ENCODE measurements at places on chromosomes 2 and 18. TPM values are rescaled to one million over a fixed set of nuclear protein-coding genes. Genes with fewer than 3 reads are reported as not detected.

GRCh38 chr2:40434731-40435271 lies 17.1 kb downstream of the SLC8A1 start:
- no peak for DNase-seq

GRCh38 chr18:63784787-63785452 lies 9.7 kb downstream of the SERPINB7 start:
- no peak for DNase-seq

DNA sequence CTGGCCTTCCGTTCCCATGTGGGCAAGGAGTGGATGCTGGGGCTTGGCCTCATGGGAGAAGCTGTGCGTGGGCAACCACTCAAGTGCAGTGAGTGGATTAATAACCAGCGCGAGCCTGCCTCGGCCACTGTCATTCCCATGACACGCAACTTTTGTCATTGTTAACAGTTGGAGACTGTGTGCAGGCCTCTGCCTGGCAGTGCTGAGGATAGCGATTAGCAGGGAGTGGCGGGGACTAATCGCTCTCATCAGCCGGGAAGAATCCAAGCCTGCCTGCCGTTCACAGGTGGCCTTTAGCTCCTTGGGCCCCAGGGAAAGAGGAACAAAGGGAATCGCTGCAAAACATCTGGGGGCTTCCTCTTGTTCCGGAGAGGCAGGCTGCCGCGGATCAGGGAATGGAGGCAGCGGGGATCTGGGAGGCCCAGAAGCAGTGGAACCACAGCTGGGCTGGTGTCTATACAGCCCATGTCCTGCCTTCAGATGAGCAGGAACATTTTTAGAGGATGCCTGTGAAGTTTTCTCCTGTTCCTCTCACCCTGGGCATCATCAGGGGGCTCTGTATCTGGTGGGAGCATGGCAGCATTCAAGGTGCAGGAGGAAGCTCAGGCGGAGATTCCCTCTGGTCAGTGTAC lies 53.8 kb downstream of the CTIF start:
- DNase-seq, result no peak

GRCh38 chr2:228600265-228600664 lies 418.8 kb upstream of the SPHKAP start:
- DNase-seq, result no peak

- no peak for DNase-seq
Measured at GRCh38 chr2:134348239-134348638, 94.4 kb downstream of the MGAT5 start.

The SP140 gene
- total RNA-seq, result 6.4 TPM

DNA sequence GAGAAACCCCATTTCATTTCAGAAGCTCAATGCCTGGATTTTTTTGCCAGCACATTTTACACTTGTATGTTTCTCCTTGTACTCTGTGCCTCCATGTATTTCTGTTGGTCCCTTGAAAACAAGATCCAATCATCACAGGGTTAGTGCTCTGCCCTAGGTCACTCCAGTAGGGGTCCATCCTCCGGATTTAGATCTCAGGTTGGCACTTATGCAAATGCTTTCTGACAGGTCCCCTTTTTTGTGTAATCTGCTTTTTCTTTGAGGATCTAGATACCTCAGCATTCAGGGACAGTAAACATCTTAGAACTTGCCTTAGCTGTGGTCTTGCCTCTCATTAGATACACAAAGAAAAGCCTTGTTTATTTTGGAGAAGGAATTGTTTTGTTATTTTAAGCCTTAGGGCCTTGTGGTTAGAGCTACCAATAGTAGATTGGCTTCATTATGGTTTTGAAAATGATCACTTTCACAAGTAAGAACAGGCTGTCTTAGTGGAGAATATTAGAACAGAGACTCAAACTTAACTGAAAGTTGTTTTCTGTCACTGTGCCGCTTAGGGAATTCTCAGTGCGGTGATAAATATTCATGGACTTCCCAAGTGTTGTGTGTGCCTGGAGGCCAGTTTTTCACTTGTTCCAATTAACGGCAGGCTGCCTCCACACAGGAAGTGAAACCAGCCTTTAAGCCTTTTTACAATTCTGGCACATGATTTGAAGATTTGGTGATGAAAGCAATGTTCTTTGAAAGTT lies 7.8 kb downstream of the MERTK start:
- peak; percentile 57 for DNase-seq

The ACTG2 gene
- not detected for total RNA-seq

DNA sequence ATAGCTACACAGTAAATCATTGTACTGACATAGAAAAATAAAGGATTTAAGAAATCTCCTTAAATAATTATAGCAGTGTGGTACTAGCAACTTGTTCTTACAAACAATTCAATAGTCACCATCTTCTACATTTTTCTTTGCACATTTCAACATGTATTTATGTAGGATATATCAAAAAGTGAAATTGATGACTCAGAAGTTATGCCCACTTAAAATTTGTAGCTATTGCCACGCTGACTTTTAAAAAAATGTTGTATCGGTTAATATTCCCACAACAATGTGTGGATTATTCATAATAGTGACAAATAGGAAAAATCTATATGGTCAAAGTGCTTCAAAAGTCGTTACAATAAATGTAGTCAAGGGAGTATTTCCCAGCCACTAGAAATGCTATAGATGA lies 6.7 kb downstream of the TGFA start:
- DNase-seq, result no peak

DNA sequence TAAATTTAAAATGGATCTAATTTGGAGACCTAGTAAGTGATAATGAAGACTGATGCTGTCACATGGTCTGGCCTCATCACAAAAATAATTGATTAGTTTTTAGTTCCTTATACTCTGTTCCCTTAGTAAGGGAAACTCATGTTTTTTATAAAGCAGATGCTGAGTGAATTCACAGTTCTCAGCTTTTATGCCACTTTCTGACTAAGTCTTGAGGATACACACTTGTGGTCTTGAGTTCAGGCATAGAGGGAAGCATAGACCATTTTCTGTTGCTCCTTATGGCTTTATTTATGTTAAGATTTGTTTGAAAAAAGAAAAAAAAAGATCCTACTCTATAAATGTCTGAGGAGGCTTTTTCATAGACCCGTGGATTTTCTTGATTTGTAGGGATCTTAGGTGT lies 91.1 kb downstream of the MAP4K4 start:
- no peak for DNase-seq

DNA sequence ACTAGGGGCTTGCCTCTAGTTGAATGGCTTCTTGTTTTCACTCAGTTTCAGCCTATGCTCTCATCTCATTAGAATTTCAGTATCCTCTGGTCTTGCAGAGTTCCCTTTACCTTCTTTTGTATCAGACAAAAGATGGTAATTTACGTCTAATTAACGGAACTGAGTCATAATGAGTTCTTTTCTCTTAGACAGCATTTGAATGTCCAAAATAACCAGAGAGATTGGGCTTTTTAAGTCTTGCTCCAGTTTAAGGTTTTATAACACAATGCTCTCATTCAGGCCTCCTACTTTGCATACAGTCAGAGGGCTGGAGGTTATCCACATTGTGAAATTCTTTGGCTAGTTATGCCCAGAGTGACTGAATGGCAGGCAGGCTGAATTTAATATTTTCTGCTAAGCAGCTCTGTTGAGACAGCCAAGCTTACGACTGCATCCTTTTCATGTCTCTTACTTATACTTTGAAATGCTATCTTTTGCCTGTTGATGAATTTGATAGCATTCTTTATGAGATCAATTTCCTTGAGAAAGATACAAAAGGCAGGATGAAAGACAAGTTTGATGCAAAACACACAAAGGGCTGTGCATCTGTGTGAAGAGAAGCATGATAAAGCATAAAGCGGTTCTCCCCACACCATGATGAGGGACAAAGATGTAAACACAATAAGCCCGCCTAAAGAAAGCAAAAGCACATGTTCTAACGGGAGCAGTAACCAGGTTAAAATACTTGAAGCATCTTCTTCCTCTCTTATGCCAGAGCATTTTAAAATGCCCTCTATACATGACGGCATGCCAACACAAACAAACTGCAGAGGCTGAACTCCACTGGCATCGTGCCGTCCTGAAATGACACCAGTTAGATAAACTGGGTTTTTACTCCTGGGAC lies 90.0 kb downstream of the CDH2 start:
- DNase-seq, result no peak

The CMPK2 gene
- 0.72 TPM for total RNA-seq

DNA sequence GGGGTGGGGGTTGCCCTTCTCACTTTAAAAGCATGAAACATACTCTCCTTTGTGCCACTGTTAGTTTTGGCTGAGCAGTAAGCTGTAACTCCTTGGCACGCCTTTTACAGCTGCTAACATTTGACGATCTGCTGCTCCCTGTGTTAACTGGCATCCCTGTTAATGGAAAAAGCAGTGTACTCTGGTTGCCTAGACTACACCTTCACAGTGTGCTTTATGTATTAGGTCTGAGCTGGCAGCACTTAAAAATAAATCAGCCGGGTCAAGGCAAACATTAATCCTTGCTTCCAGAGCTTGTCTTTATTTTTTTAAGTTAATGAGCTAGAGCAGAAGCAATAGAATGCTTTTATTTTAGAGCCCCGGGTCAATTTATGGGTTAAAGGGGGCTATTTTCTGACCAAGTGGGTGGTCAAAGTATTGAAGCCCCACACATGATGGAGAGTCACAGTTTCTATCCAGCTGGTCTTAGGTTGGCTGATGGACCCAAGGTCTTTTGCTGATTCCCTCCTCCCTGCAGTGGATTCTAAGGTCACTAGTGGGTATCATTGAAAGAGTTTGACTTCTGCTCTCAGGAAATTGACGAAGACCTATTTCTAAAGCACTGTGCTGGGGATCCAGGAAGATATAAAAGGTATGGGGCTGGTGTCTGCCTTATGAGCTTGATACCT lies 54.5 kb downstream of the CFAP221 start:
- no peak for DNase-seq

DNA sequence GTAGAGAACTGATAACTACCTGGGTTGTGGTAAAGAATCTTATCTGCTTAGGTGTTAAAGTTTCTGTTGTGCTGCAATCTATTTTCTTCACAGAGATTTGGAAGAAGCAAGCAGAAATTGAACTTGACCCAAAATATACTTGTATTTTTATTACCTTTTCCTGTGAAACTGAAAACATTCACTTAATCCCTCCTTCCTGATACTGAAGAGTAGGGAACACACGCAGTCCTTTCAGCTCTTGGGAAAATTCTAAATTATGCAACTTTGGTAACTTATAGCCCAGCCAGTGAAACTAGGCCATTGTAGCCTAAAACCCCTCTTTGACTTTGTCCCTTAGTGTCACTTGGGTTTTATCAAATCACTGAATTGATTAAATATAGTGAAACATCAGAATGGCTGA lies 128.4 kb upstream of the MEIS1 start:
- no peak for DNase-seq

- no peak for DNase-seq
Measured at GRCh38 chr2:7458066-7458465, 540.9 kb downstream of the RNF144A start.

DNA sequence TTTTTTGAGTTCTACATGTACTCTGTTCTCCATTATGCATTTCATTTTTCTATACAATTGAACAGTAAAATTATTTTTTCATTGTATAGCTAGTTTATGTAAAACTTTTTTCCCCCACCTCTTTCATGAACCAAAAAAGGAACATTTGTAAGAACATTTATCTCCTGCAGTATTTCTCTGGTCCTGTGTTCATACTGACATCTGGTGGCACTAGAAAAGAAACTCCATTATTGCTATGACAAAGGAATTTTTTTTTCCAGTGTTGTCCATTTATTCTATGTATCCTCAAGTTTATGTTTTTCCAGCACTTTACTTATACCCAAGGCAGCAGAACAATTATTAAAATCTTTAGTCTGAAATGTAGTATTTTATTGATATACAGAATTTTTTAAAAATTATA lies 27.4 kb upstream of the CHAC2 start:
- DNase-seq, result no peak

DNA sequence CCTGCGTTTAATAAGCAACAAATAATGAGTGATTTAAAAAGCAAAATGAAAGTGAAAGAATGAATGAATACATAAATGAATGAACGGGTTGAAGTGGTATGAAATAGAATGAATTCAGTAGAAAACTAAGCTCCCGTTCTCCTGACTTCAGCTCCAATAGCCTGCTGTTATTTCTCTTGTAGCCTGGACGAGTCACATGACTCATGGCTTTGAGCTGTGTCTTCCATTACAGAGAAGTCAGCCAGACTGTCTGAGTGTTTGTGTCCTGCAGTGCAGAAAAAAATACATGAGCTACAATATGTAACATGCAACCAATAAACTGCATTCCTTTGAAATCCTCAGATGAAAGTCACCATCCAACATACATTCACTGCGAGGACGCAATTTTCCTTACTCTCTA lies 21.2 kb downstream of the SCG2 start:
- DNase-seq, result no peak

The SPATA3 gene
- not detected for total RNA-seq
